ENCODE measurements at places on chromosomes 7 and 10. TPM values are rescaled to one million over a fixed set of nuclear protein-coding genes. Genes with fewer than 3 reads are reported as not detected.

DNA sequence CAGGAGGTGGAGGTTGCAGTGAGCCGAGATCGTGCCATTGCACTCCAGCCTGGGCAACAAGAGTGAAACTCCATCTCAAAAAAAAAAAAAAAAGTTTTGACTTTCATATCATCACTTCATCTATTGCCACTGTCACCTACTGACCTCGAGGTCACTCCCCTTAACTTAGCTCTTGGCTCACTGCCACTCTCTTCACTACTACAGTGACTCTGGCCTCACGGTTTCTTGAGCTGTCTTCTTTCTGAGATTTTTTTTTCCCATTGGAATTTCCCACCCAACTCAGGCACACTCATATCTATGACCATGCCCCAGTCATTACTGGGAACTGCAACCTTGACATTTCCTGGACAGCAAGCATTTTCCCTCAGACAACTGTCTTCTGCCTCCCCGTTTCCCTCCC lies 42.6 kb upstream of the C7orf33 start:
- no peak for DNase-seq

- no peak for DNase-seq
Measured at GRCh38 chr7:140679186-140679585, 6.4 kb downstream of the ADCK2 start.

DNA sequence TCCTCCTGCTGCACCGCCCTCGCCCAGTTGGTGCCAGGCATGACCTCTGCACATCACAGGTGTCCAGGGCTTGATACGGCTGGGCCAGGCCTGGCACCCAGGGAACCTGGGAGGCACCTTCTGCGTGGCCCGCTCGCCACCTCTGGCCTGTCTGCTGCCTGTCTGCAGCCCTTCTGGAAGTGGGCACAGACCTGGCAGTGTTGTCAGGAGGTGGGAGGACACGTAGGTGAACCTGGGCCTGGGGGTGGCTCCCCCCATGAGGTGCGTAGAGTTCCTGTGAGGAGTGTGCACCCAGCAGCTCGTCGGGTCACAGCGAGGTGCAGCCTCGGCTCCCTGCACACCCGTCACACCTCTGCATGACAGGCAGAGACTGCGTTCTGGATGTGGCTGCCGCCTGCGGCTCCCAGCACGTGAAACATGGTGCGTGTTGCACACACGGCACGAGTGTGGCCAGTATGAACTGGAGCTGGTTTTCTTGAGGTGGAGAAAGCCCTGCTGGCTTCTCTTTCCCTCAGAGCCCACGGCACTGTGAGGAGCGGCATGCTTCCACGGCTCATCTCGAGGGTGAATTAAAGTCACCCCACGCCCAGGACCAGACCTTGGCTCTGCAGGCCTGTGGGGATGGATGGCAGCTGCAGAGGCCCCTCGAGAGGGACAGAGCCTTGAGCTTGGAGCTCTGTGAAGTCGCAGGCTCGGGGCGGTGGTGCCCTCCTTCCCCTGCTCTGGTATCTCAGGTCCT lies 24.8 kb downstream of the INPP5A start:
- DNase-seq = no peak

DNA sequence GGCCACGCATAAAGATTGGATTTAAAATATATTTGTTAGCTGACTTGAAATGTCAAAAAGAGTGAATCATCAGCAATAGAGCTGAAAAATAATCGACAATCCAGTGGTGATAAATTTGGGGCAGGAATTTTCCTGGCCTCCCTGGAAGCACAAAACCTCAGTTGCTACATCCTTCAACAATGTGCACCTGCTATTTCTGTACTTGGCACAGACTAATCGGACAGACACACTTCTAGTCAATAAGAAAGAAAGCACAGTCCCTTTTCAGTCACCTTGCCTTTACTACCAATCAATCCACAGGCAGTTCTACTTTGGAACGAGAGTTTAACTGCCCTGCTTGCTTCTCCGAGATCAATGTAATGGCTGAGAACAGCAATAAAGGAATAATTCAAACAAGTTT lies 96.7 kb upstream of the NOBOX start:
- DNase-seq = no peak

GRCh38 chr10:28947171-28947570 lies 269.9 kb downstream of the BAMBI start:
- no peak for DNase-seq

Gene RAB19
- not detected for polyA plus RNA-seq

Gene LRRN3
- 1.9 TPM for polyA plus RNA-seq
